Glomerular endothelial cell (primary cell): ENCODE measurements at places on chromosomes 7 and 10.

- DNase-seq = no peak
These were observed 174.4 kb downstream of the ST7 start for GRCh38 chr7:117127585-117128168.

DNA sequence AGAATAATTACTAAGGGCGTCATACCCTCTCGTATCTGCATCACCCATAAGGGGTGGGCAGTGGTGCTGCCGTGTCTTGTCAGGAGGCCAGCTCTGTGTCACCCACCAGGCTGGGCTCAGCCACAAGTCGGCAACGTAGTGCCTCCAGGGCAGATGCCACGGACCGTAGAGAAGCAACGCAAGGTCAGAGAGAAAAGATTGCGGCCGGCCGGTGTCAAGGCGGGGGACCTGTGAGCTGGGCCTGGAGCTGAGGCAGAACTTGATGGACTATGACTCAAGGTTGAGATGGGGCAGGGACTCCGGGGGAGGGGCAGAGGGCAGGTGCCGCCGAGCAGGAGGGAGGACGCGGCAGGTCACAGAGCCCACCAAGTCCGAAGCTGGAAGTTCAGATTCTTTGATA, 29.5 kb downstream of the FOXK1 start:
- DNase-seq = no peak

GRCh38 chr10:125133696-125134482, 26.5 kb downstream of the CTBP2 start:
- no peak for DNase-seq

DNA sequence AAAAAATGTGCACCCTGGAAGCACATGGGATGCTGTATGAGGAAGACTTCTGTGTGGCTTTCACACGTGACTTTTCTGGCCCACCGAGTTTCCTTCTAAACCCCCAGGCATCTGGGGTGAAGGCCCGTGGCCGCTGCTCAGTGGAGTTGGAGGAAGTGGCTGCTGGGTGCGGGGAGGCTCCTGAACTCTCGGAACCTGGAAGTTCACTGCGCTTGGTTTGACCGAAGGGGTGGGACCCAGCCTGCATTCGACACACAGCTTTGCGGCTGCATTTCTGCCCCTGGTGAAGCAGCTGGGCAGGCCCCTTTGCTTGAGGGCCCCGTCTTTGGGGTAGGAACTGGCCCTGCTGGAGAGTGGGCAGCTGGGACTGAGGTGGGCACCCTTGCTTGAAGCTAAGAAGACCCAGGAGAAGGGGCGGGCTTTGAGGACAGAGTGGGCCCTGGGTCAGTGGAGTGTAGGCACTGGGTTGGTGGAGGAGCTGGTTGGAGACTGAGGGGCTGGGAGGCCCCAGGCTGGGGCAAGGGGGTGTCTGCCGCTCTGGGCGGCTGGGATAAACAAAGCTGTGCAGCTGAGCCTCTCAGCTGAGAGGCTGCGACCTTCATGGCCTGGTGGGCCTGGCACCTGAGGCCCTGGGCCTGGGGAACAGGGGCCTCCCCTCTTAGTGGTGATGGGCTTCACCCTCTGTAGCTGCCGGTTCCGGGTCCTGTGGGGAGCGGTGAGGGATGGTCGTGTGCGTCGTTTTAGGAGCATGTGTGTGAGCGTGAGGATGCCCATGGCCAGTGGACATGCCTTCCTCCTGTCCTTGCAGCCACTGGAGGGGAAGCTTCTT, 78.0 kb downstream of the INPP5A start:
- no peak for DNase-seq

- DNase-seq = no peak
These were observed 114.1 kb upstream of the CELF2 start for GRCh38 chr10:10903620-10904019.

DNA sequence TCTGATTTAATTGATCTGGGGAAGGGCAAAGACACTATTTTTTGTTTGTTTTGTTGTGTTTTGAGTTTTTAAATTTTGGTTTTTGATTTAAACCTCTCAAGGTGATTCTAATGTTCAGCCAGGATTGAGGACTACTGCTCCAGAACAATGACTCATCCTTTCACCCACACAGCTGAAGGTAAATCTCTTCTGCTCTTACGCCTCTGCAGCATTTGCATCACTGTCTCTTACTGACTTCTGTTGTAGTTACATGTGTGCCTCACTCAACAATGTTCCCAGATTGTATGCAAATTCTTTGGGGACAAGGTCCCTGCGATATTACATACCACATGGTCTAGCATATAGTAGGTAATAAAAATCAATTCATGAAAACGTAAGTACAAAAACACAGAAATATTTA, 467.5 kb upstream of the LRRN3 start:
- no peak for DNase-seq

GRCh38 chr7:99806839-99807478, 20.9 kb upstream of the CYP3A43 start:
- DNase-seq = no peak

GRCh38 chr7:135321556-135321955, 87.9 kb downstream of the STRA8 start:
- DNase-seq = no peak

GRCh38 chr7:33128990-33129805, at the start of gene BBS9:
Gene BBS9, plus strand, starts transcription at chr7:33129564. Its CDS starts 16,689 bp downstream, at chr7:33146253.
- DNase-seq = peak; percentile 50

DNA sequence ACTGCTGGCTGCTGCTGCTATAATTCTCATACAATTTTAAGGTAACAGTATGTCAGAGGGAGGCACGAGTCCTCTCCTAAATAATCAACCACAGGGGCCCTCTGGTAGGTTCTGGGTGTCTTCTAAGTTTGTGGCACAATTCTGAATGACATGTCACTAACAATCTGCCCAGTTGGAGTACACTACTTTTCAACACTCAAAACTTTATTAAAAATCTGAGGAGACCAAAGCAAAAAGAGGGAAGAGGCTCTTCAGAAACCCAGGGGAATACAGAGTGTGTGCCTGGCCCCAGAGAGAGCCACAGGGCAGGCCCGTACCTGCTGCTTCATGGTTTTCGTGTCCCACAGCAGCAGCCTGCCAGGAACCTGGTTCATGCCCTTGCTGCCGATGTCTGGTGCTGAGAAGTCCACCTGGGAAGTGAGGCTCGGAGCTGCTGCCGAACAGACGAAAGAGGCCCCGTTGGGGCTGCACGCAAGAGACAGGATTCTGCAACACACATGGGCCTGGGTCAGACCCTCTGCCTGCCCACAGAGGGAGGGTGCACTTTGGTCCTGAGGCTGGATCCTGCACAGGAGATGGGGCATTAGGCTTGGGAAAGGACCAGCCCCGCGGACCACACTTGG, 18.3 kb downstream of the WDR91 start:
- DNase-seq = no peak

- no peak for DNase-seq
These were observed 125.5 kb downstream of the RNLS start for GRCh38 chr10:88457660-88458059.

DNA sequence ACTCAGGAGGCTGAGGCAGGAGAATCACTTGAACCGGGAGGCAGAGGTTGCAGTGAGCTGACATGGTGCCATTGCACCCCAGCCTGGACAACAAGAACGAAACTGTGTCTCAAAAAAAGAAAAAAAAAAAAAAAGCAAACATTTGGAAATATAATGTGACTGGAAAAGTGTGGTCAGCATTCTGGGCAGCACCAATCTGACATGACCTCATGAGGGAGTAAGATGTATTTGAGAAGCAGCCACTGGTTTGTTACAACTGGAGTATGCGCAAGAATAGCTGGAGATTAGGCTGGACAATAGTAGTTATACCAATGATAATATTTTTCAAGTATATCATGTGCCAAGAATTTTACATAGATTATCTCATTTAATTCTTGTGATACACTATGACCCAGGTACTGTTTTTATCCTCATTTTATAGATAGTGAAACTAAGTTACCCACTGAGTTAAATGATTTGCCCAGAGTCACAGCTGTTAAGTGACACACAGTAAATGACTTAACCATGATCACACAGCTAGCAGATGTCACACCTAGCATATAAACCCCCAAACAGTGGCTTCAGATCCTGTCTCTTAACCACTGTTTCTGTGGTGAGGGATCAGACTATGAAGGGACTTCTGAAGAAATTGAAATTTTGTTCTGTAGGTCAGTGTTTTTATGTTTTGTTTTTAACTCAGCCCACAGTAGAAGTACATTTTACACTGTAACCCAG, 11.1 kb downstream of the MCU start:
- no peak for DNase-seq

- DNase-seq = no peak
These were observed 67.2 kb downstream of the SKIDA1 start for GRCh38 chr10:21458126-21458871.

DNA sequence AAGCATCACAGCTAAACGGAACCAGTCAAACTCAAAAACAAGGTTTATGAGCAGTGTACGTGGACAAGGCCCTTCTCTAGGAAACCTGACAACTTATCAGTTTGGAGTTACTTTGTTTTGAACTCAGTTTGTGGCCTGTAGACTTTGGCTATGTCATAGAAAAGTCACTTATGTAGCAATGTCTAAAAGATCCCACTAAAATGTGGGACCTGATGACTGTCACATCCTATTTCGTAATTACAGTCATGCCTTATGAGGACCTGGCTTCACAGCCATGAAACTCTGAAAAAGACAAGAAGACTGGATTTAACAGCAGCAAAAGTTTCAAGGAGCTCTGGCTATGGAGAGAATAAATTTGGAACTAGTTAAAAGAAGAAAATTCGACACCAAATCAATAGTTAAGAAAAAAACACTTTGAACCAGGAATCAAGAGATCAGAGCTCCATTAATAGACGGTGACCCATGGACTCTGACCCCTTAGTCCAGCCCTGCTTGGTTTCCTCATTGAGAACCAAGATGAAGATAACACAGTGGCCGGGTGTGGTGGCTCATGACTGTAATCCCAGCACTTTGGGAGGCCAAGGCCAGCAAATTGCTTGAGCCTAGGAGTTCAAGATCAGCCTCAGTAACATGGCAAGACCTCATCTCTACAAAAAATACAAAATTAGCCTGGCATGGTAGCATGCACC, 204.3 kb downstream of the SFMBT2 start:
- no peak for DNase-seq

DNA sequence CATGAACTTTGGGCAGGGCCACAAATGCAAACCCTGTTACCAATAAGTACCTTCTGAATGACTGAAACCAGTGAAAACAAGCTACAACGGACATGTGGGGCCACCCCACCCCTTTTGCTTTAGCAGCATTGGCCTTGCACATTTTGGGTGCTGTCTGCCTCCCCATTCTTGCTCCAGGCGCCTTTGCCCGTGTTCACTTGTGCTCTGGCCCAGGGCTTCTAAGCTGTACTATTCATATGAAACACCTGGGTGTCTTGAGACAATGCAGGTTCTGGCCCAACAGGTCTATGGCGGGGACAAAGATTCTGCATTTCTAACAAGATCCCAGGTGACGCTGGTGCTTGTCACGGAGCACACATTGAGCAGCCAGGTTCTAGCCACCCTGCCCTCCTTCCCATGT, 96.5 kb upstream of the SDK1 start:
- DNase-seq = no peak

- no peak for DNase-seq
These were observed 7.2 kb downstream of the FAM133B start for GRCh38 chr7:92582948-92583347.

GRCh38 chr7:129923709-129924108, 29.1 kb downstream of the UBE2H start:
- DNase-seq = no peak

GRCh38 chr10:77431209-77431611, 206.4 kb downstream of the KCNMA1 start:
- no peak for DNase-seq

- DNase-seq = no peak
These were observed 284.9 kb downstream of the FGFR2 start for GRCh38 chr10:121313119-121313875.

DNA sequence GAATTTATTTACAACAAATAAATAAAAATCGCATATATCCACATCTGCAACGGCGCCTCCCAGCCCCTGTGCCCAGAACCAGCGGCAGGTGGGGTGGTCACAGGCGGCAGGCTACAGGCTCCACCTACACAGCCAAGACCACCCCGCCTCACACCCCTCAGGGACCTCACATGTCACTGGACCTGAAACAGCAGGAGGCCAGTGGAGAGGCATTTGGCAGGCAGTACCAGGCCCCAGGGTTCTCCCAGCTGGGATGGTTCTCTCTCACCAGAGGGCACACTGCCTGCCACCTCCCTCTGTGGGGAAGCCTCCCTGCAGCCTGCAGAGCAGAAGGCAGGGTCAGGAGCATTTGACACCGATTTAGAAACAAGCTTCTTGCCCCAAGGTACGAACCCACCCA, 81.5 kb downstream of the MAD1L1 start:
- no peak for DNase-seq
